ENCODE measurements at places on chromosomes 7 and 10.

GRCh38 chr7:106054156-106054910, 57.8 kb downstream of the SYPL1 start:
- DNase-seq = no peak

GRCh38 chr10:62185919-62186692, 82.5 kb downstream of the RTKN2 start:
- no peak for DNase-seq

DNA sequence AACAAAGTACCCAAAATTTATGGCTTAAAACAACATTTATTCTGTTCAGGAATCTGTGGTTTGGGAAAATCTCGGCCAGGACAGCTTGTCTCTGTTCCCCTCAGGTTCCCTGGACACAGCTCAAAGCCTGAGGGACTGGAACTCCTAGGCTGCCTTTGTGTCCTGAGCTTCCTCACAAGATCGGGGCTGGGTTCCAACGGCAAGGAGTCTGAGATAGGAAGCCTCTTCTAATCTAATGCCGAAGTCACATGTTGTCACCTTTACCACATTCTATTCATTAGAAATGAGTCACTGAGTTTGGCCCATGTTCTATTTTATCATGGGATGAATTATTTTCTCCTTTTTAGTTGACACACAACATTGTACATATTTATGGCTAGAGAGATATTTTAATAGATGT, 80.5 kb downstream of the ANKRD26 start:
- no peak for DNase-seq

DNA sequence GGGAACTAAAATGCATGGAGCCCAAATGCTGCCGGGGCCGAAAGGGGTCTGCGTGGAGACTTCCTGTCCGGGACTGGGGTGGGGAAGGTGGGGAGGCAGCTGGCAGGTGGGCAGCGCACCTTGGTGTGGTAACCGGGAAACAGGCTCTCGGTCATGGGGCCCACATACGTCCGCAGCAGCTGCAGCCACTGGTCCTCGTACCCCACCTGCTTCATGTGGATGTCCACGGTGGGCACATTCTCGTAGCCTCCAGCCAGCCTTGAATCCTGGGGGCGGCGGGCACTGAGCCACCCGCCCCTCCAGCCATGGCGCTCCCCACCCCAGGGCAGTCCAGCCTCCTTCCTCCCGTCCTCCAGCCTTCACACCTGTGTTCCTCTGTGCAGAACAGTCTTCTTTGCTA, 6.6 kb upstream of the MOGAT3 start:
- no peak for DNase-seq

- DNase-seq = no peak
Observed at GRCh38 chr7:153099235-153099634, 339.7 kb downstream of the ACTR3B start.

GRCh38 chr7:105775580-105775979, 100.8 kb downstream of the ATXN7L1 start:
- DNase-seq = no peak

DNA sequence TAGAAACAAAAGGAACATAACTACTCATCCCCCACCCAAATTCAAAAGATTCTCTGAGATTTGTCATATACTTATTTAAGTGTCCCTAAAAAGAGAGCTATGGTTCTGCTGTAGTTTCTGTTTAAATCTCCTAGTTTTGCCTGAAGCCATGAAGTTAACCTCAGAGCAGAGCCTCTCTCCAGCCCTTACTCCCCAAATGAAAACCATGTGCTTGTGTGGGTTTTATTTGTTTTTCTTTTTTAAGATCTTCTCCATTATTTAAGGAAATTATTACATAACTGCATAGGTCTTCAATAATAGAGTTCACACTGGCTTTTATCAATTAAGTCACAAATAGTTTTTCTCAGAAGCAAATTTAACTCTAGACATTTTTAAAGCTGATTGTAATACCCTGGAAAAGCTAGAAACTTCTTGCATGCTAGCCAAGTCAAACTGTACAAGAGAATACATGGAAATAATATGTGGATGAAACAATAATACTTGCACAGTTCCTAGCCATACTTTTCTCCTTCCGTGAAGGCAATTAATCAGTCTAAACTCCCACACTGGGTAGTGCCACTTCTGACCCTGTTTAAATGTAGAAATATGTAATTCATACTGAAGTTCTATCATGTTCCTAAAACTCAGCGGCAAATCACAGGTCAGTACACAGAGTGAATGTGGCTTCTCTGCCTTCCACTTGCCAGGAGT, 579.7 kb downstream of the SUGCT start:
- no peak for DNase-seq

GRCh38 chr10:49387071-49387470, 8.8 kb downstream of the DRGX start:
- DNase-seq = no peak
